Kidney epithelial cell (primary cell): ENCODE measurements at places on chromosomes 12 and 14. TPM values are rescaled to one million over a fixed set of nuclear protein-coding genes. Genes with fewer than 3 reads are reported as not detected.

The SALL2 gene
- total RNA-seq, result 14.2 and 17.1 TPM in 2 replicates

The LRP1 gene
- total RNA-seq, result 40.2 and 53.6 TPM in 2 replicates

The PPM1H gene
- total RNA-seq, result 20.3 and 21.6 TPM in 2 replicates

The CFL2 gene
- total RNA-seq, result 32.4 and 34.0 TPM in 2 replicates

The LTA4H gene
- total RNA-seq, result 73.1 and 78.9 TPM in 2 replicates

The SERPINA1 gene
- 18.1 and 23.2 TPM in 2 replicates for total RNA-seq

The NELL2 gene
- 3.5 and 9.7 TPM in 2 replicates for total RNA-seq

The TMX1 gene
- 34.3 and 43.2 TPM in 2 replicates for total RNA-seq

The FSCB gene
- 0.08 TPM in 1 of 2 replicates, not detected in the other for total RNA-seq

The POLR3B gene
- total RNA-seq, result 9.3 and 10.3 TPM in 2 replicates

The AMN gene
- 0.54 and 1.2 TPM in 2 replicates for total RNA-seq

The CCDC197 gene
- total RNA-seq, result not detected in 2 replicates

The LRRC43 gene
- total RNA-seq, result 0.75 and 2.5 TPM in 2 replicates

The GABARAPL1 gene
- total RNA-seq, result 44.2 and 47.0 TPM in 2 replicates

The SNW1 gene
- total RNA-seq, result 60.2 and 66.4 TPM in 2 replicates

The ST8SIA1 gene
- total RNA-seq, result 0.14 and 0.21 TPM in 2 replicates

The TTC9 gene
- 16.5 and 18.1 TPM in 2 replicates for total RNA-seq

The LRIG3 gene
- total RNA-seq, result 57.9 and 72.2 TPM in 2 replicates
